ENCODE measurements at places on chromosomes 6 and 20. TPM values are rescaled to one million over a fixed set of nuclear protein-coding genes. Genes with fewer than 3 reads are reported as not detected.

The PARD6B gene
- 72.0 TPM for total RNA-seq

The TMEM200A gene
- 17.9 TPM for total RNA-seq

The TBXT gene
- total RNA-seq, result not detected

The HLA-DRA gene
- total RNA-seq, result 607 TPM

The SDC4 gene
- 397 TPM for total RNA-seq

The FOXQ1 gene
- 33.6 TPM for total RNA-seq

The TNF gene
- 5.4 TPM for total RNA-seq

The MEP1A gene
- total RNA-seq, result 0.09 TPM

DNA sequence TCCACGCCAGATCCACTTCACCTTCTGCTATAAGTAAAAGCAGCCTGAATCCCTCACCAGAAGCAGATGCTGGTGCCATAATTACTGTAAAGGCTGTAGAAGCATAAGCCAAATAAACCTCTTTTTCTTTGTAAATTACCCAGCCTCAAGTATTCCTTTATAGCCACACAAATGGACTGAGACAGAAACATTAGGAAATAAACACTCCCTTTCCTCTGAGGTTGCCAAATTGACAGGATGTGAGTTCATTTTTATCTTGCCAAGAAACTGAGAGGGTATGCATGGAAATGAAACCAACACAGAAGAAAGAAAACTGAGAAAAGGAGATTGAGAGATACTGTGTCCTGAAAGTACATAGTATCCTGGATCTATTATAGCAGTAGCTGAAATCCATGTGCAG lies 481.2 kb downstream of the HAO1 start:
- no peak overlapping the region for H3K4me3 ChIP-seq
- no peak for DNase-seq
- no peaks in the 10 kb centered on the region for H3K36me3 ChIP-seq
- no peaks in the 10 kb centered on the region for H3K27me3 ChIP-seq
- H3K4me1 ChIP-seq, result no peaks in the 10 kb centered on the region

DNA sequence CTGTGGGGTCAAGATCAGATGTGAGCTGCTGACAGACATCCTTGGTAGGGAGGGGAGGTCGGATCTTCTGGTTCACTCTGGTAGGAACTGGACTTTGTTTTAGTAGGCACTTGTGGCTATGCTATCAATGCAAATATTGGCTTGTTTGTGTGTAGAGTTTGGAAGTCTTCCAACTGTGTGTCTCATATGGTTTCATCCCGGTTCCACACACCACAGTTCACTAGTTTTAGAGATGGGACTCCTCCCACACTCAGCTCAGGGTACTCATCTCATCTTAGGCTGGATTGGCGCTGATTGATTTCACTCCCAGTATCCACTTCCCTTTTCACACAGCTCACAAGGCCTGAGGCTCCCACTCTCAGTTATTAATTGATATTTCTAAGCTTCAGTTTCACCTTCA lies 161.3 kb downstream of the THBS2 start:
- H3K4me1 ChIP-seq, result no peaks in the 10 kb centered on the region
- no peak for DNase-seq
- no peaks in the 10 kb centered on the region for H3K27me3 ChIP-seq
- H3K27ac ChIP-seq, result no peak overlapping the region
- H3K4me3 ChIP-seq, result no peak overlapping the region

- H3K4me1 ChIP-seq, result no peaks in the 10 kb centered on the region
- no peaks in the 10 kb centered on the region for H3K36me3 ChIP-seq
- H3K27ac ChIP-seq, result no peak overlapping the region
These were observed 64.4 kb upstream of the PLEKHG1 start for GRCh38 chr6:150535151-150535804.

DNA sequence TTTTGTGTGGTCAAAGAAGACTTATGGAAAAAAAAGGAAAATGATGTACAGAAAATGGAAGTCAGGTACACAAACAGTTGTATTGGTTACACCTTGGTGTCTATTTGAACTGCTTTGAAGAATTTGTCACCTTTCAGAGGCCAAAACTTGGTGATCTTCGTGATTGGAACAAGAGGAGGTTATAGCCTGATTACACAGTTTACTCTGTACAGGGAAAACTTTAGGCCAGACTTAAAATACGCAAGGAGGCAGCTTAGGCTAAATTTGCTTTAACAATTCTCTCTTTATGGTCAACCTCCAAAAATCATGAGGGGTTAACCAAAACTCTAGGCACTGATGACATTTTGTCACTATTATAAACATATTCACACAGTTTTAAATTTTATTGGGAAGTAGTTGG lies 353.7 kb downstream of the PRKN start:
- H3K27me3 ChIP-seq, result no peaks in the 10 kb centered on the region
- no peaks in the 10 kb centered on the region for H3K36me3 ChIP-seq
- DNase-seq, result no peak
- H3K4me1 ChIP-seq, result peaks cover 3% of the 10 kb centered on the region
- H3K4me3 ChIP-seq, result no peak overlapping the region

DNA sequence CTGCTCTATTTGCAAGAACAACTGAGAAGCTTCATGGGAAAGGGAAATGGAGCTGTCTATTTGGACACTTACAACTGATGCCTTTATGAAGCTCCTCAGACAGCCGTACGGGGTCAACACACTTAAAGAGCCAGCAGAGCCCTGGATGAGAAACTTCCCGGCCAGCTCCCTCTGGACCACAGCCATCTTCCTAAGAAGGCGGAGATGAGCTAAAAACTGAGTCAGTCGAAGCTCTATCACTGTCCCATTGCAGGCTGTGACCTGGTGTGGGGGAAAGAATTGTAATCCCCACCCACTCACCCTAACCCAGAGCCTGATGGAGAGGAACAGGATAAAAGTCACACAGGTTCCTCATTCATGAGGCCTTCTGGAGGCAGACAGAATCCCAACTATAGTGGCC lies 360.4 kb upstream of the JARID2 start:
- no peak overlapping the region for H3K4me3 ChIP-seq
- H3K27me3 ChIP-seq, result no peaks in the 10 kb centered on the region
- peaks cover 3% of the 10 kb centered on the region for H3K4me1 ChIP-seq
- no peaks in the 10 kb centered on the region for H3K36me3 ChIP-seq

GRCh38 chr6:164066335-164066734 lies 651.8 kb downstream of the QKI start:
- no peak overlapping the region for H3K4me3 ChIP-seq
- H3K27ac ChIP-seq, result no peak overlapping the region
- H3K36me3 ChIP-seq, result no peaks in the 10 kb centered on the region
- H3K4me1 ChIP-seq, result no peaks in the 10 kb centered on the region

DNA sequence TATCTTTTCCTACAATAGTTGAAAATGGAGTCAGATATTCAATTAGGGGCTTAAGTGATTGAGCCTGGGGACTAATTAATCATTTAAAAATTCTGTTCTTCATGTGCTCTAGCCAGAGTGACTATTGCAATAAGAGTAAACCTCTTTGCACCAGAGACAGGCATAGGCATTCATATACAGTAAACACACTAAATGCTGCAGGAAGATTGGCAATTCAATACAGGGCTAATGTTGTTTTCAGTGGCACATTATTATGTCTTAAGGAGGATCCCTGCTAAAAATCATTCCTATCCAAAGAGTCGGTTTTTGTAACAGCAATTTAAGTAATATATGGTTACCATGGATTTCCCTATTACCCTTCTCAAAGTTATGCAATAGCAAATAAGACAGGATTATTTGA lies 1.2 kb downstream of the PDE7B start:
- H3K27ac ChIP-seq, result no peak overlapping the region
- H3K4me1 ChIP-seq, result peaks cover 9% of the 10 kb centered on the region
- H3K4me3 ChIP-seq, result peak overlapping the region; percentile 7
- no peaks in the 10 kb centered on the region for H3K27me3 ChIP-seq
- no peaks in the 10 kb centered on the region for H3K36me3 ChIP-seq

GRCh38 chr6:1958257-1958656 lies 287.1 kb downstream of the GMDS start:
- H3K4me1 ChIP-seq, result no peaks in the 10 kb centered on the region
- H3K4me3 ChIP-seq, result no peak overlapping the region
- H3K27me3 ChIP-seq, result no peaks in the 10 kb centered on the region
- no peak overlapping the region for H3K27ac ChIP-seq
- DNase-seq, result no peak

DNA sequence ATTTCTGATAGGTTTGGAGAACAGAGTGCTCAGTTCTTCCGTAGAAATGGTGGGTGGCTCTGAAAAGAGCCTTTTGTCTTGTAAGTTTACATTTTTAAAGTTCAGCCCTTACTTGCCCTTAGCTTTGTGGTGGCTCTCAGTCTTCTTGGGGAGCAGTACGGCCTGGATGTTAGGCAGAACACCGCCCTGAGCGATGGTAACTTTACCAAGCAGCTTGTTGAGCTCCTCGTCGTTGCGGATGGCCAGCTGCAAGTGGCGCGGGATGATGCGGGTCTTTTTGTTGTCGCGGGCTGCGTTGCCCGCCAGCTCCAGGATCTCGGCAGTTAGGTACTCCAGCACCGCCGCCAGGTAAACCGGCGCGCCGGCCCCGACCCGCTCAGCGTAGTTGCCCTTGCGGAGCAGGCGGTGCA lies 19.5 kb downstream of the OR2B2 start:
- peaks cover 9% of the 10 kb centered on the region for H3K4me1 ChIP-seq
- H3K36me3 ChIP-seq, result no peaks in the 10 kb centered on the region
- H3K27me3 ChIP-seq, result no peaks in the 10 kb centered on the region
- peak overlapping the region; percentile 93 for H3K4me3 ChIP-seq

DNA sequence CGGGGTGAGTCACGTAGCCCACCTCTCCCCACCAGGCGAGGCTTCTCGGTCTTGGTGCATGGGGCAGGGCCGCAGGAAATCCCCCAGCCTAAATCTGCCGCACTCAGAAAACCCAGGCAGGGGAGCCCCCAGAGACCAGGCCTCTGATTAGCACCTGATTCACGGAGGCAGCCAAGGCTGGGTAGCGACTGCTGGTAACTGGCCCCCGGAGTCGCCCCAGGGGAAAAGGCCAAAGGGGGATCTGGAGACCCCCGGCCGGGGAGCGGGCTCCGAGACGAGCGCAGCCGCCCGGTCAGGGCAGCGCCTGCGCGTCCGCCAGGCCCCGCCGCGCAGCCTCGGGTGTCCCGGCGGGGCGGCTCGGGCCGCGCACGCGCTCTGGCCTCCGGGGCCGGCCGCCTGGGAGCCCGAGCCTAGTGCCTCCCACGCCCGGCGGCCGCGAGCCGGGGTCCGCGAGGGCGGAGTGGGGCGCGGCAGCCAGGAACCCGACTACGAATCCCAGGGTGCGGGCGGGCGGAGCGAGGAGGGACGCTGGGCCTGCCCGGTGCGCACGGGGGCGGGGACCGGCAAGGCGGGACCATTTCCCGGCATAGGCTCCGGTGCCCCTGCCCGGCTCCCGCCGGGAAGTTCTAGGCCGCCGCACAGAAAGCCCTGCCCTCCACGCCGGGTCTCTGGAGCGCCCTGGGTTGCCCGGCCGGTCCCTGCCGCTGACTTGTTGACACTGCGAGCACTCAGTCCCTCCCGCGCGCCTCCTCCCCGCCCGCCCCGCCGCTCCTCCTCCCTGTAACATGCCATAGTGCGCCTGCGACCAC lies at the start of gene DUSP22:
DUSP22 (plus strand) TSS at position 791 of the 809 bp plus-strand sequence. CDS start 53 bp downstream, outside the sequence.
- no peaks in the 10 kb centered on the region for H3K4me1 ChIP-seq
- H3K27me3 ChIP-seq, result no peaks in the 10 kb centered on the region
- H3K4me3 ChIP-seq, result peak within 1 kb of the TSS; percentile 86
- H3K36me3 ChIP-seq, result no peaks in the 10 kb centered on the region

DNA sequence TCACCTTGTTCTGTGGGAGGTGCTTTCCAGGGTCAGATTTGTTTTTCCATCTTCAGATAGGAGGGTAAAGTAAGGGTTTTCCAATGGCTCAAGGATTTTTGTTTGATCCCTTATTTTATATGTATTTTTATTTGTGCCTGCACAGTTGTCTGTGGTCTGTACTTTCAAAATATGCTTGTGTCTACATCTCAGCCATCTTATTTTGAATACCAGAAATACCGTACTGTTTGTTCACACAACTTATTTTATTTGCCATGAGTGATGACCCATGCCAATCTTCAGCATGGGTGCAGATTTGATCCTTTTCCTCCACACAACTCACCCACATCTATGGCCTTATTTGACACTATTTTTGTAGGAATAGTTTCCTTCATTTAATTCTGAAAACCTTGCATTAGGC lies 72.2 kb upstream of the PTCHD4 start:
- no peaks in the 10 kb centered on the region for H3K36me3 ChIP-seq
- no peaks in the 10 kb centered on the region for H3K27me3 ChIP-seq
- no peak for DNase-seq
- H3K4me3 ChIP-seq, result no peak overlapping the region
- H3K27ac ChIP-seq, result no peak overlapping the region

- DNase-seq, result no peak
- H3K27me3 ChIP-seq, result no peaks in the 10 kb centered on the region
- H3K4me1 ChIP-seq, result no peaks in the 10 kb centered on the region
- H3K4me3 ChIP-seq, result no peak overlapping the region
- no peaks in the 10 kb centered on the region for H3K36me3 ChIP-seq
- no peak overlapping the region for H3K27ac ChIP-seq
These were observed 105.6 kb downstream of the ZDHHC14 start for GRCh38 chr6:157486572-157486971.

DNA sequence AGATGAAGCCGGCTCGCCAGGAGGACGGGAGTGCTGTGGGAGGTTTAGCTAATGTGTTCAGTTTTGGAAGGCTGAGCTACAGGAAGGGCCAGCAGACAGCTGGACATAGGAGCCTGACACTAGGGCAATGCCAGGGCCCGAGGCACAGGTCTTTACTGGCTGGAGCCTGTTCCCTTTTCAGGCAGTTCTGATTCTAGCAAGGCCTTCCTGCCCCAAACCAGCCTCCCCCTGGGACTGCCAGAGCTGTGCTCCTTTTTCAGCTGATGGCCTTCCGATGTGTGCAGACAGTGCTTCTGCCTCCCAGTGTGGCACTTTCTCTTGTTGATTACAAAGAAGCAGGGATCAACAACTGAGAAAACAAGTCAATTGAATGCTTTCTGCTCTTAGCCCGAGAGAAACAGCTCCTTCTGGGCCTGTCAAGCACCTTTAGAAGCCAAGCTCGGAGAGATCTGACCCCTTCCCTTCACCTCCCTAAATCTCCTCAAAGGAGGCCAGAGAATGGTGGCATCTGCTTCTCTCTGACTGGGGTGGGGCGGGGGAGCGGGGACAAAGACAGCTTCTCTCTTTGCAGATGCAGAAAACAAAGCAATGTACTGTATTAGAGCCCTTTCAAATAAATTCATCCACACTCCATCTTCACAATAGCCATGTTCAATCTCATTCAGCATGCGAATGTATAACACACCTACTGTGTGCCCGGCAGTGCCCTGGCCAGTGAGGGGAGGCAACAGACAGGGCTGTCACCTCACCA lies 63.2 kb downstream of the RAB44 start:
- no peak for DNase-seq
- no peaks in the 10 kb centered on the region for H3K4me1 ChIP-seq
- H3K36me3 ChIP-seq, result no peaks in the 10 kb centered on the region
- no peak overlapping the region for H3K4me3 ChIP-seq

Data from kidney (tissue), 22 donors.